ENCODE measurements at places on chromosomes 11 and 22.

DNA sequence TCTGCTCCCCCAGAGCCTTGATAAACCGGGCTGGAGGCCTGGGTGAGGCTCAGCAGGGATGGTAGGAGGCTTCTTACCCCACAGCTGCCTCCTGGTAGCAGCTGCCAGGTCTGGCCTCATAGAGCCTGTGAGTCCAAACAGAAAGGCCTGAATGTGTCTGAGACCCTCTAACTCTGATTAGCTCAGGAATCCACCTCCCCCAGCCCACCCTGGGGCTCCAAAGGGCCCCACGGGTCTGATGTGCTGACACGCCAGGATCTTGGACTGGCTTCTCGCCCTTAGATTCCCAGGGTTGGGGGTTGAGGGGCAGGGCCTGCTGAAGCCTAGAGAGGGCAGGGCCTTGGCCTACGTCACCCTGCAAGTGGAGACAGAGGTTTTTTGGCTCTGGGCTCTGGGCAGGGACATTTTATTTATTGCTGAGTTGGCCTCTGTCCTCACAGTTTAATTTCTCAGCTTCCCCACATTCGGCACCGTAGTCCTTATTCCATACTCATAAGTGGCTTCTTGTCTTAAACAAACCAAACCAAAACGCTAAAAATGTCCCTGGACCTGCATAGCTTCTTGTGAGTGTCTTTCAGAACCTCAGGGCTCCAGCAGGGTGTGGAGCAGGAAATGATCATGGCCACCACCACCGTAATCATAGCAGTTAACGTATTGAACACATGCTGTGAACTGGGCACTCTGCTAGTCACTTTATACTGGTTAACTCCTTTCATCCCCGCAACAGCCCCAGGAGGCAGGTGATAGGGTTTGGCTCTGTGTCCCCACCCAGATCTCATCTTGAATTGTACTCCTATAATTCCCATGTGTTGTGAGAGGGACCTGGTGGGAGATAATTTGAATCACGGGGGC, 25.1 kb downstream of the KIAA1671 start:
- DNase-seq: peak; percentile 29

DNA sequence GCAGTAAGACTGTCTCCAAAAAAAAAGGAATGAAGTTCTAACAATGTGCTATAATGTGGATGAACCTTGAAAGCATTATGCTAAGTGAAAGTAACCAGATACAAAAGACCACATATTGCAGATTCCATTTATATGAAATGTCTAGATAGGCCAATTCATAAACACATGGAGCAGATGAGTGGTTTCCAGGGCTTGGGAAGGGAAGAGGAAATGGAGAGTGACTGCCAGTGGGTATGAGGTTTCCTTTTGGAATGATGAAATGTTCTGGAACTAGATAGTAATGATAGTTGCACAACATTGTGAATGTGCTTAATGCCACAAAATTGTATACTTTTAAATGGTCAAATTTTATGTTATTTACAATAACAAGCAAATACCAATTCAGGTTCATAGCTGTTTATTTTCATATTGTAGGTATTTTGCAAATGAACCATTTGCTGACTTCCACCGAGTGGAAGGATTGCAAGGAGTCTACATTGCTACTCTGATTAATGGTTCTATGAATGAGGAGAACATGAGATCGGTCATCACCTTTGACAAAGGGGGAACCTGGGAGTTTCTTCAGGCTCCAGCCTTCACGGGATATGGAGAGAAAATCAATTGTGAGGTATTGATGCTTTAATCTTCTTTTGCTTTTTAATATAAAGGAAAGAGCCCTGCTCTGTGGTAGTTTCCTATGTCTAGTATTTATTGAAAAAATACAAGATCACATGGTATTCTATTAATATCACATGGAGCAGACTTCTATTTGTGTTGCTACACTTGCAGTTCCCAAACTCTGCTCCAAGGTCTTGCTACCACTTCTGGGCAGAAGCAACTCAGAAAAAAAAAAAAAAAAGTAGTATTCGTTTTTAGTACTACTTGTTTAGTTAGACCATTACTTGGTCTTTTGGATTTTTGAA, 67.7 kb upstream of the SORL1-AS1 start:
- peak; percentile 82 for DNase-seq

DNA sequence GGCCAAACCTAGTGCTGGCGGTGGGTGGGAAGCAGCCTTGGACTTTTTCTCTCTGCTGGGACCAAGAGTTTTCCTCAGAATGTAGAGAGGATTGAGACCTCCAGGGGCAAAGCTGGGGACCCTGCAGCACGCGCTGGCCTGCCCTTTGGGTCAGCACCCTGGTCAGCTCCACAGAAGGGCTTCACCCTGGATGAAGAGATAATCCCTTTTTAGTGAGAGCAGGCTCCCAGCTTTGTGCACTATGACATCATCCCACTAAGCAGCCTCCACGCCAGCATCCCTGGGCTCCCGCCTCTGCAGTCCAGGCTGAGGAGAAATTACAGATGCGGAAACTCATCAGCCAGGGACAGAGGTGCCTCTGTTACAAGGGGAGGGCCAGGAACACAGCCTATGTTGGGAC, 23.5 kb downstream of the DRICH1 start:
- peak; percentile 17 for DNase-seq

DNA sequence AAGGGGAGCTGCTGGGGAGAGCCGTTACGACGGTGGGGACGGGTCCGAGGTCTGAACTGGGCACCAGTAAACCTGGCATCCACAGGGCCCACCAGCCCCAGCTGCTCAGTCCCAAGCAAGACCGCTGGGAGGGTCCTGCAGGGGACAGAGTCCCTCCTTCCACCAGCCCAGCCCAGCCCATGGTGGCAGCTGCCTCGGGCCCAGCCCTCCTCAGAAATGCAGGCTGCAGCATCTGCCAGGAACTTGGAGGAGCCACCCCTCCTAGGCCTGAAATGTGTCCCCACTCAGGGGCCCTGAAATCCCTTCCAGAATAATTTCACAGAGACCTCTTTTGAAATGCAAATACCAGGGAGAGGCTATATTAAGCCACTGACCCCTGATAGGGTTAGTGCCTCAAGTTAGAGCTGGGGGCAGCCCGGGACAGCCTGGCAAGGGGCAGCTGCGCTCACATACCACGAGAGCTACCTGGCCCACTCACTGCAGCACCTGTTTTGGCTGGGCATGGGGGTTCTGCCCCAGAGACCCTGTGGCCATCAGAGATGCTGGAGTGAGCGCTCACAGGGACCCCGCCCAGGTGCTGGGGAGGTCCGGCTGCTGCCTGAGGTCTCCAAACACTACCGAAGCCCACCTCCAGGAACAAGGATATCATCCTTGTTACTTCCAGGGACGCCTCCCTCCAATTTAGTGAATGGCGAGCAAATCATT, 53.1 kb downstream of the CELSR1 start:
- no peak for DNase-seq

DNA sequence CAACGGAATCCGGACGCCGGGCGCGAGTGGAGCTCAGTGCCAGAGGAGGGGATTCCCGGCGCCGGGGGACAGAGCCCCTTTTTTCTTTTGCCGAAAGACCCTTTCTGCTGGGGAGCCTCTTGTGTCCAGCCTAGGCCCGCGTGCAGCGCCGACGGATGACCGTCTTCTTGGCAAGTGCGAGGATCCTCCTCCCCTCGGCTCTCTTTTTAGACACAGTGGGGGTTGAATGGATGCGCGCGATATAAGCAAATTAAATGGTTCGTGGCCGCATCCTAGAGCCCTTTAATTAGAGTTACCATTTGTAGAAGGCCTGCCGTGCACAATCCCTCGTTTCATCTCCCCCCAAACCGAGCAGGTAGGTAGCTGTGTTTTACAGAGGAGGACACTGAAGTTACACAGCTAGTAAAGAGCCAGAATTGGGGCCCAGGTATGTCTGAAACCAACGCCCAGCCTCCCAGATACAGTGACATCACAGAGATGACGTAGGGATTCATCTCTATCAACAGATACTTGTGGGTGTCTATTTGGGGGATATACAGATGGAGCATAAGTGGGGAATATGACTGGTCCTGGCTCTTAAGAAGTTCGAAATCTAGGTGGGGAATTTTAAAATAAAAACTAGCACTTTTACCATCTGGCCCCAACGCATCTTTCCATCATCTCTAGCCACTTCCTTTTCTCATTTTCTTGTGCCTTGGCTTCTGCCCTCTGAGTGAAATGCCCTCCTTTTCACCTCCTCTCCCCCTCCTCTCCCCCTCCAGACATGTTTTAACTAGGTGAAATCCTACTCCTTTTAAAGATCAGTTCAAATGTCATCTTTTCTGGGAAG, 875 bp downstream of the TCP11L1 start:
- peak; percentile 47 for DNase-seq
